ENCODE measurements at places on chromosomes 5 and 9.
A peak's percentile ranks its signal among the peaks of the same experiment; 100 is the strongest.

DNA sequence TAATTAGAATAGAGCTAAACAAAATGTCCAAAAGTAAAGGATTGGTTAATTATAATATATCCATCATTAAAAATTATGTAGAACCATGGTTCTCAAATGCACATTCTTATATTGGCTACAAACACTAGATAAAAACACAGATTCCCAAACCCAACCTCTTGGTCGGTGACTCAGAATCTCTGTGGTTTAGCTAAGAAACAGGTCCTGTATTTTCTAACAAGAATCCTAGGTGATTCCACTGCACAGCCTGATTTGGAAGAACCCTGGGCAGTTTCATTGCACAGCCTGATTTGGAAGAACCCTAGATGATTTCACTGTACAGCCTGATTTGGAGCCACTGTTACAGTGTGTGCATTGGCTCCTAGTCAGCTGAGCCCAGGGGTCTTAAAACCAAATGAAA, 67.9 kb downstream of the KIAA1958 start:
- no peak for DNase-seq

- DNase-seq = no peak
These were observed 1.1 kb upstream of the IRX1 start for GRCh38 chr5:3594510-3595005.

- DNase-seq = no peak
These were observed 289.4 kb downstream of the EFNA5 start for GRCh38 chr5:107381189-107381856.

DNA sequence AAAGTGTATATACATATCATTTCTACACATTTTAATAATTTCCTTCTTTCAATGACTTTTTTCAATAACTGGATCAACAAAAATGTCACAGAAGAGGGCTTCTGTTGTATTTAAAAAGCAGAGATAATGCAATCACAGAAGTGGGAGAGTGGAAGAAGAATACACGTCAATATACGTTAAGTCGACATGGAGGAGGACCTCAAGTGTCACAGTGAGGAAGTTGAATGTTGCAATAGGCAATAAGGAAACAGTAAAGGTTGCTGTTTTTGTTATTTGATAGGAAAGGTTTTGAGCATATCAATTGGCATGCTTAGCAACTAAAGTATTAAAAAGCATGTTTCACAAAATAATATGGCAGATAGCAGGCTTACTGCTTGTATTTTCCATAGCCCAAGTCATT, 184.0 kb upstream of the NR4A3 start:
- no peak for DNase-seq

DNA sequence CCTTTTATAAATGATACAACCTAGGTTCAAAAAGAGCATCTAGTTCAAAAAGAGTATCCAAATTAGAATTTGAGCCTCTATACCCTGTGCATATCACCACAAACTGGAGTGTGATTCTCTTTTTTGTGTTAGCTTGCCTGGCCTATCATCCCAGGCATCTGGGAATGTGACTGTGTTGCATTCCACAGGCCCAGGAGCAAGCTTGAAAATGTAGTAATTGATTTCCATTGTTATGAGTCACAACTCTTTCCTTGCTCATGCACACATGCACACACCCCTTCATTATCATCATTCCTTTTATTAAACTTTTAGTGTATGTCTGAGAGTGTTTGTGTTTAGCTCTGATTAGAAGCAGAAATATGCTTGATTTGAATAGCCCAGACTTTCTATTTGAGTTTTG, 75.2 kb downstream of the FCHO2 start:
- no peak for DNase-seq

- DNase-seq = no peak
These were observed 71.9 kb upstream of the GRHPR start for GRCh38 chr9:37350486-37351190.

DNA sequence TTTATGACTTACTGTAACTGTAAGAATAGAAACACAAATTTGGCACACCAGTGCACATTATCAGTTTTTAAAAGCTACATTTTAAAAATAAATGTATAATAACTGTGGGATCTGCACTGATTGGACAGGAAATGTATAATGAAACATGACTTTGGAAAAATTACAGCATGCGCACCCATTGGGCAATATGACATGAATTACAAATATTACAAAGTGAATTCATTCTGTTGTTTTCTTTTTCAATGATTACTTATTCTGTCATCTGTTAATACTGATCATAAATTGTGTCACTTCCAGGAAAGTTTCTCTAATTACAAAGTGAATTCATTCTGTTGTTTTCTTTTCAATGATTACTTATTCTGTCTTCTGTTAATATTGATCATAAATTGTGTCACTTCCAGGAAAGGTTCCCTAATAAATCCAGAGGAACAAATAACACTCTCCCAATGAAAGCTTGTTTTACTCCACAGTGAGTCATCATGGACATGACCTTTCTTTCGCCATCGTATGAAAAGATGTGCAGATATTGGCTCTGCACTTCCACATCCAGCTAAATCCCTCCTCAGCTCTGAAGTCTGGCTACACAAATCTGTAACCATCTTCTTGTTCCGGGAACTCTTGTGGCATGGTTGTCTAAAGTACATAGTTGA, 297.0 kb upstream of the HAPLN1 start:
- DNase-seq = no peak

DNA sequence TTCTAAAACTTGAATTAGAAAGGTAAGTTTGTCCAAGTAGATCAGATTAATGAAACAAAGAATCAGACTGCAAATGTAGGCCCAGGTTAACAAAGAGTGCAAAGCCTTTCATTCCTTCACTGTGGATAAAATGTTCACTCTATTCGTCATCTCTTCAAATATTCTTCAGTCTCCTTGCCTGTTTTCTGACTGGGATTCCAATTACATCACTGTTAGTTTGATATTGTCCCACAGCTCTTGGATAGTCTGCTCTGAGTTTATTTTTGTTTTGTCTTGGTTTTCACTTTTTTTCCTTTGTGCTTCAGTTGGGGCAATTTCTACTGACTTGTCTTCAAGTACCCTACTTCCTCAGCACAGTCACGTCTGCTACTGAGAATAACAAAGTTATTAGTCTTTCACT, 38.5 kb upstream of the GZMA start:
- DNase-seq = no peak

GRCh38 chr5:83099001-83099400, 21.7 kb downstream of the XRCC4 start:
- no peak for DNase-seq

GRCh38 chr5:4639946-4640345, 500.2 kb upstream of the ADAMTS16 start:
- no peak for DNase-seq

DNA sequence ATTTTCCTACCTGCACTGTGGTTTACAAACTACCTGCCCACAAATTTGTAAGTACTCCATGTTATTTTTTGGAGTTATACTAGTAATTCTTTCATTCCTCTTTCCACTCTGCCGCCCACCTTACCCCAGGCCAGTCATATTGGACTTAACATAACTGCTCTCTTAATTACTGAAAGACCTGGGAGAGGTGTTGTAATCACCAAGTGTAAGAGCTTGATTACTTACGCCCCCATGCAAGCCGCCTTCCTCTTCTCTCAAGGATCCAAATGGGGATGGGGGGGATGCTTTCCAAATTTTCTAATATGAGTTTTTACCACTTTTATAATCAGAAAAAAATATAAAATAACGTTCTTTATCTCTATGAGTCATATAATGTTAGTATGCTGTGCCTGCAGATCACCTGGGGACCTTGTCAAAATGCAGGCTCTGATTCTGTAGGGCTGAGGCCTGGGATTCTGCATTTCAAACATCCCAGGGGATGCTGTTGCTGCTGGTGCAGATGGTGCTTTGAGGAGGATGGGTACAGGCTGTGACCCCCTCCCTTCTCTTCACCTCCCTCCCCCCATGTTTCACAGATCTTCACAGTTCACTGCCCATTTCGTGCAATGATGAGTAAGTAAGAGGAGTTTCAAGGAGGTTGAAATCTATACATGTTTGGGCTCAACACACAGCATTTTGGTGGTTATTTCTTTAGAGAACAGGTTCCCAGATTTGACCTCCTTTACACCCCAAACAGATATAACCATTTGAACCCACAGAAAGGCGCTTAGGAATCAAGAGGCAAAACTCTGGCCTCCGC, 87.3 kb downstream of the SEC61B start:
- no peak for DNase-seq

DNA sequence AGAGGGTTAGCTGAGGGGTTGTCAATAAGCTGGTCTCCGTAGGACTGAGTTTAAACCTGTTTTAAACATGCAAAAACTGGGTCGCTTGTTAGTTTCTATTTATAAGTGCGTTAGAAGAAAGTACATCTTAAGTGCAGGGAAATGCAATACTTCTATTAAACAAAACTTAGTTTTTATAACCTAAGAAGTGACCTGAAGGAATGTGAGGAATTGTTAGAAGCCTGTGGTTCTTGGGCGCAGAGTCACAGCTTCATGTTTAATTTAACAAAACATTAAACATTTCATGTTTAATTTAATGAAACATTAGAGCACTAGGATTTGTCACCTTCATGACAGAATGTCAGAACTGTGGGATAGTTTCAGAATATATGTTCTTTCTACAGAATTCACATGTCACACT, 469.2 kb upstream of the WWC1 start:
- no peak for DNase-seq

- no peak for DNase-seq
These were observed 136.8 kb upstream of the ADRA1B start for GRCh38 chr5:159779481-159779880.

GRCh38 chr5:172274951-172275753, 8.4 kb downstream of the UBTD2 start:
- peak; percentile 84 for DNase-seq

DNA sequence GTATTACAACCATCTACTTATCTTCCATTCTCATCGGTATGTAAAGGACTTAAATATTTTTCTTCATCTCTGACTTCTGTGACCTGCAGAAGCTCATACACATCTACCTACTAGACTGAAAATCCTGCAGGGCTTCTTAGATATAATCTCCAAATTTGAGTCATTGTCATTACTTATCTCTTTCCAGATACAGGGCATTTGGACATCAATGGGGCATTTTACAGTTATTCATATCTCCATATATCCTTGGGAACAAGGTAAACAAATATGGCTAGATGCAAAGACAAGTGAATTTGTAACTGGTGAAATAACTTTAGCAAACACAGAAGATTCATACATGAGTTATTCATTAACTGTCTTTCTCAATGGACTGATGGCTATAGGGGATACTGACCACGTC, 37.7 kb upstream of the IL7R start:
- no peak for DNase-seq

GRCh38 chr5:100780376-100780870, 122.7 kb downstream of the ST8SIA4 start:
- DNase-seq = no peak

- DNase-seq = no peak
These were observed 8.9 kb downstream of the IPO11 start for GRCh38 chr5:62421414-62421813.

GRCh38 chr9:133715866-133716563, 22.1 kb downstream of the SARDH start:
- DNase-seq = peak; percentile 54

DNA sequence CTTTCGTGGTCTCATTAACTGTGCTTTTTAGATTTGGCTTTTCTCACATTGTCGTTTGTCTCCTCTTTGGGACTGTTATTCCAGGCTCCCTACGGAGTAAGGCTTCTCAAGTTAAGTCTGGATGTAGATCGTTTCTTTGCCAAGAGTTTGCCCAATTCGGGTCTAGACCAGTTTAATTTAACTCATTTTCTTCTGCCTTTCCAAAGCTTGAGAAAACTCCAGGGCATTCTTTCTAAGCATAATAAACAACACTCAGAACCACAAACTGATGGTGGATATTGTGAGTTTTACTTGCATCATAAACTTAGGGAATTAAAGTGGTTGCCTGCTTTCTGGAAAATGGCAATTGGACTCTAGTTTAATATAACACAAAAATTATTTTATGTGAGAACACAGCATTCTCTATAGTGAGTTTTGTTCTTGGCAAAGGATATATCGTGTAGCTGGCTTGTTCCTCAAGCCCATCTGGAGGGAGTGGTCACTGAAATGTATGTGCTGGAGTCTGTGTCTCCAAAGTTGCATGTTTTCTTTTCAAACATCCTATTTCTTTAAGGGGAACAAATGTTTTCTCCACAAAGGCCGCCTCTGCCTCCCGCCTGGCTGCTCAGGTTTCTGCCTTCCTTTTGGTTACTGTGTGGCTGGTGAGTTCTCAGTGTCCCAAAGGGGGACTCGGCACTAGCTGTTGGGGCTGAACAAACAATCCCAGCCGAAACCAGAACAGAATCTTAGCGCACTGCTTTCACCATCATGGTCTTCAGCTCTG, 211.3 kb upstream of the FBN2 start:
- DNase-seq = no peak

DNA sequence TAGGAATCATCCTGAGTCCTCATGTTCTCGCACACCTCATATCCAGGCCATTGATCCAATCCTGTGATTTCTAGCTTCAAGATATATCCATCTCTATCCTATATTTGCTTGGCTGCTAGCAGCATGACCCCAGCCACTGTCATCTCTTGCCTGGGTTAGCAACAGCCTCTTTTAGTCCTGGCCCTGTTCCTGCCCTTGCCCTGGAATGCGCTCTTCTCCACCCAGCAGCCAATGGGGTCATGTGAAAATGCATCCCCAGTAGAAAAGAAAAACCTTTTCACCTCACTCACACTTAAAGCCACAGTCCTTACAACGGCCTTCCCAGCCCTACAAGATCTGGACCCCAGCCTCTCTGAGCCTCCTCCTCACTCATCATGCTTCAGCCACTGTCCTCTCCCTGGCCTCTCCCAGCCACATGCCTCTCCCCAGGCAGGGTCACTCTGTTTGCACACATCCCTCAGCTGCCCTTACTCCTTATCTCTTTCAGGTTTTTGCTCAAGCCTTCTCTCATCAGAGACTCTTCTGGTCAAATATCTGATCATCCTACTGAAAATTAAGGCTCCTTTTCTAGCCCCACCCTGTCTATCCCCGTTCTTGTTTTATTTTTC, 34.3 kb upstream of the NR3C1 start:
- DNase-seq = no peak

DNA sequence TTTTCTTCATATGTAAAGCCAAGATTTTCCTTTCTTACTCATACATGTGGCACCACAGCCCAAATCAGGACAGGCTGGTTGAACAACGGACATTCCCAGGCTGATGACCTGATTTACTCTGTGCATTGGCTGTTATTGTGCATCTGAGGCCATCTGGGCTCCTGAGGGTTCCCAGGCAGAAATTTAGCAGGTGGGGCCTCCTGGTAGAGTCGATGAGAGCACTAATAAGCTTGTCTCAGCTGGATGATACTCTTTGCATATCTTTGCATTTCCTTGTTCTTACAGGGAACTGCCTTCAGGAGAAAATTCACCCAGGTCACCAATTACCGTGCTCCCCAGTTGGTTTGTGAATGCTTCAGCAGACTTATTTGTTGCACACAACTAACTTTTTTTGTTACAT, 605.1 kb downstream of the ELAVL2 start:
- no peak for DNase-seq

- DNase-seq = peak; percentile 92
These were observed 11.5 kb downstream of the SMIM3 start for GRCh38 chr5:150789943-150790611.

Data from activated CD8-positive, alpha-beta T cell treated with anti-CD3 and anti-CD28 coated beads for 36 hours (primary cell).